Stomach (tissue), 19 donors: ENCODE measurements at places on chromosomes 3 and 15. TPM values are rescaled to one million over a fixed set of nuclear protein-coding genes. Genes with fewer than 3 reads are reported as not detected.

- peak; percentile 41 for DNase-seq
Observed at GRCh38 chr3:45547764-45548680, 46.5 kb upstream of the LIMD1 start.

DNA sequence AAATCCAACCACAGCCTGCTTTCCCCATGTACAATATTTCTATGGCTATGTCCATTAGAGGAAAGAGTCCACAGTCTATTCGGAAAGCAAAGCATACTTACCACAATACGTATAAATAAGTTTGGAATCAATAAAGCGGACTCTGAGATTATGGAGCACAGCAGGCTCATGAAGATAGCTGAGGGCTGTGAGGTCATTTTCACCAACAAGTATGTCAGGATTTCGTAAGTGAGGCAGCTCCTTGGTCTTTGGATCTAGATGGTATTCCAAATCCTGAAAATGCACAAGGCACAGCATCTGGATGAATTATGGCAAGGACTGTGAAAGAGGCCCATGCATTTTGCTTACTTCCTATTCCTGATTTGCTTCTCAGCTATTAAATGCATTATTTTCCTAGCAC lies 100.4 kb downstream of the MYO5A start:
- DNase-seq = no peak

DNA sequence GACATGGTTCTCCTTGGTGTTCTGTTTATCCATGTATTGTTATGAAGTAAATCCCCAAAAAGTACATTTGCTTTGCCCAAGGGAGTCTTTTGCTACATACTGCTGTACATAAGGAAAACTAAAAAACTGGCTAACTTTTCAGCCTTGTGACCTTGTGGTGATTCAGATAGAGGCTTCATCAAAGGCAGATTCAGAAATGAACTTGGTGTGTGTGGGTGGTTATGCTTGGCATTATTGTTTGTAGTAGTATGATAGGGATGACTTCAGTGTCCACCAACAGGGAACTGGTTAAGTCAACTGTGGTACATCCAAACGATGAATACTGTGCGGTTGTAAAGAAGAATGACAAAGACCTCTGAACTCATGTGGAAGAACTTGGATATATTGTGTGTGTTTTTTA lies 75.6 kb upstream of the CHRNB4 start:
- no peak for DNase-seq

DNA sequence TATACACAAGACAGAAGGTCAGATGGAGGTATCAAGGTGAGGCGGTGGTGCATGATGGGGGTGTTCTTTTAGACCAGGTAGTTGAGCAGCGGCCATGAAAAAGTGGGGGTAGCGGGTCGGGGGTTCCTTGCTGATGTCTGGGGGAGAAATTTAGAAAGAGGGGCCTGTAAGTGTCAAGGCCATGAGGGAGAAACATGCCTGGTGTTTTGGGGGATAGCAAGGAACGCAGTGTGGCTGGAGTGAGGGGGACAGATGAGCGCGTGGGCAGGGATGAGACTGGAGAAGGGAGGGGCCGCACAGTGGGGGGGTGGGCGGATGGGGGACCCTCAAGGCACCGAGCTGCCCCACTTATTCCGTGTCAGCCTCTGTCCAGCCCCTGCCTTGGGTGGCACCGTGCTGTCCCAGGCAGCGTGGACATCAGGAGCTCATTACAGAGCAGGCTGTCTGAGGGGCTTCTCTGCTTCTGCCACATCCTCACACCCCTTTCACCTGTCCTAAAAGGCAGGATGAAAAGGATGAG lies 143.3 kb downstream of the SMAD6 start:
- DNase-seq = no peak

GRCh38 chr3:45441584-45442310 lies 53.4 kb downstream of the LARS2 start:
- no peak for DNase-seq

- no peak for DNase-seq
Observed at GRCh38 chr15:90617668-90618097, 88.0 kb downstream of the CRTC3 start.

DNA sequence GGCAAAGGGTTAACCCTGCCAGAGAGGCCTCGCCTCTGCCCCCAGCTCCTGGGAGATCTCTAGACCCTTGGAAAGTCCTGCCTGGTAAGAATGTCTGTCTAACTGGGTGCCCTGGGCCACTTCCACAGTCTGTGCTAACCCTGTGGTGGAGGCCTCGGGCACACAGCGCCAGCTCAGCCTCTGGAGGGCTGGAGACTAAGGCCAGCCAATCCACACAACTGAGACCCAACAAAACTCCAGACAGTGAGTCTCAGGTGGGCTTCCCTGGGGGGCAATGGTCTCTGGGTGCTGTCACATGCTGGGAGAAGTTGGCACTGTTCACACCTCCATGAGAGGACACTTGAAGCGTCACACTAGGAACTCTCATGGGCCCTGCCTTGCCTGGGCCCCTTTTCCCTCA lies 19.5 kb downstream of the ZXDC start:
- DNase-seq = no peak

- no peak for DNase-seq
Observed at GRCh38 chr3:141049681-141050080, 1.5 kb upstream of the SPSB4 start.

GRCh38 chr15:62257996-62258521 lies 93.0 kb upstream of the C2CD4B start:
- no peak for DNase-seq

DNA sequence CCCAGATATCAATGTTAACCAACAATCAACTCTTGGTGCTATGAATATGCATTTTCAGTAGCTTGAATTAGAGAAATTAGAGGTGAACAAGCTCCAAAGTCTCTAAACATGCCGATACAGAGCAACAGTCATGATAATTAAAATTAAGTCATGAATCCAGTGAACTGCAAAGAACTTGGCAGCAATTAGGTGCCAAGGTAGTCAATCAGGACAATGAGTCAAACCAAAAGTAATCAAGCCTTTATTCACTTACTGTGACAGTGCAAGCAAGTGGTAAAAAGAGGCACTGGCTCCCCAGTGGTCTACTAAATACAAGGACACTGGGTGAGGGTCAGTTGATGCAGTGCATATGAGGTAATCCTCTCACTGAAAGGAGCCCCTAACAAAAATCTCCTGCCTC lies 1.8 kb downstream of the ZNF770 start:
- no peak for DNase-seq

DNA sequence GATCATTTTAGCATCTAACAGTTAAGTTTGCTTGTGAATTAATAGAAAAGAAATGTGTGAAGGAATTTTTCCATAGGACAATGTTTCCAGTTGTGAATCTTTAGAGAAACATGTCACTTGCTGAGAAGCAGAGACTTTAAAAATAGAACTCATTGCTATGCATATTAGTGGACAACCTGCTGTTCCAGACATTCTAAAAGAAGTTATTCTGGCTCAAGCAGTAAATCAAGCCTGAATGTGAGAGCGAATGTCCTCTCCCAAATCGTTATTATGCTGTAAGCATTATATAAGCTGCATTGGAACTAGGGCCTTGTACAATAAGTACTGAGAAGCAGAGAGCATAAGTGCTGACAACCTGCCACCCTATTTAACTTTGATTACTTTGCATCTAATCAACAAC lies 990.9 kb downstream of the PLOD2 start:
- DNase-seq = no peak

DNA sequence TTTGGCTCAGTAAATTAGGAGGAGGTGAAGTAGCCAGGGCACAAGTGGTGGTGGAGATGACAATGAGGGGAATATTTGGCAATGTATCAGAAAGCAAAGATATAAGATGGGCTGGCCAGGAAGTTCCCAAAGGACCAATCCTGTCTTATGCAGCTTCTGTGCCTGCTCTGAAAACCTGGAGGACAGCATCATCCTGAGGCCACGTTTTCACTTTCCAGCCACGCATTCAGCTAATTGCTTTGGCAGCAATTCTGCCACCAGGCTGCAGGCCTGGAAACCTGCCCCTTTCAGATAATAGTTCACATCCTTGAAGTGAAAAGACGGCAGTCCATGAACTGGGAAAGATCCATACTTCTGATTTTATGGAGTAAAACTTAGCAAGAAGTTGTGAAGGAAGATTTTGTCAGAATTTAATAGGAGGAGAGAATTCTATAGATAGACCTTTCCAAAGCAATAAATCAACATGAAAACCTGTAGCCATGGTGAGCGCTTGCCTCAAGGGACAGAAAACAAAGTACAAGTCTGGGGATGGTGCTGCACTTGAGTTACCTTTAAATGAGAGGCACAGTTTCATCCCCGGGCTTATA lies 682.5 kb downstream of the GRM7 start:
- no peak for DNase-seq

GRCh38 chr15:60594071-60594470 lies 115.1 kb upstream of the ICE2 start:
- no peak for DNase-seq

GRCh38 chr3:111862974-111863373 lies 3.9 kb downstream of the PHLDB2 start:
- DNase-seq = no peak

DNA sequence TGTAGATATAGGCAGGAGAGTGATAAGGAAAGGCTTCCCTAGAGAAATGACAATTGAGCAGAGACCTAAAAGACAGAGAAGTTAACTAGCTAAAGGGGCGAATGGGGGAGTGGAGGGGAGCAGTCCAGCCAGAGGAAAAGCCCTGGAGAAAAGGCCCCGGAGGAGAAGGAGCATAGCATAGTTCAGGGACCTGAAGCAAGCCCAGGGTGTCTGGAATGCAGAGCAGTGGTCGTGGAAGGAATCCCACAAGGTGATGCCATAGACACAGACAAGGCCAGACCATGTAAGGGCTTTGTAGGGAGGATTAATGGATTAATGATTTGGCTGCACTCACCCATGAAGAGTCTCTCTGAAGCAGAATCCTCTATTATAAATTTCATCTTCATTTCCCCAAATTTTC lies 45.8 kb upstream of the LRRN1 start:
- no peak for DNase-seq

GRCh38 chr3:104291878-104292277 lies 1074.8 kb upstream of the ALCAM start:
- DNase-seq = no peak

GRCh38 chr15:36414670-36415069 lies 164.8 kb upstream of the CDIN1 start:
- no peak for DNase-seq

DNA sequence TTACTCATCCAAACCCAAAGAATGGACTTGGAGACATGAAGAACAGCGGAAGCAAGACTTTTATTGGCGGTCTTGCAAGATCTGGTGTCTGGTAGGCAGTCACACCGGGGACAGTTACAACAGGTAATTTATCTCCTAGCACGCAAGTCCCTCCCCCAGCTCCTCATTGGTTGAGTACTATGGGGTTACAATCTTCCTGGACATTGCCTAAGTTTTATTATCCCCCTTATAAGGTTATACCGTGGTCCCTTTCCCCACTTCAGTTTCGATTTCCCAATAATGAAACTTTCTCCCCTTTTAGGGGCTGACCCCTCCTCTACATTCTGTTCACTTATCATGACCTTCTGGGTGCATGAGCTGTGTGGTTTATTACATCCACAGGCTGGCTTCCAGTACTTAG lies 18.7 kb downstream of the ARL8B start:
- no peak for DNase-seq

- DNase-seq = no peak
Observed at GRCh38 chr3:23743141-23743784, 62.5 kb upstream of the UBE2E1 start.

- no peak for DNase-seq
Observed at GRCh38 chr3:142168514-142168913, 19.2 kb upstream of the TFDP2 start.

GRCh38 chr15:28920781-28921331 lies 35.1 kb downstream of the APBA2 start:
- no peak for DNase-seq

A4GNT gene
- total RNA-seq = 19.8 TPM

ADAMTS17 gene
- total RNA-seq = 14.3 TPM

PRKAR2A gene
- total RNA-seq = 50.1 TPM

LNP1 gene
- total RNA-seq = not detected

LRRC31 gene
- total RNA-seq = 1.8 TPM

OR5K2 gene
- not detected for total RNA-seq

PLA2G4E gene
- total RNA-seq = not detected
